Mammary epithelial cell (primary cell): ENCODE measurements at places on chromosomes 4 and X. TPM values are rescaled to one million over a fixed set of nuclear protein-coding genes. Genes with fewer than 3 reads are reported as not detected.
A peak's percentile ranks its signal among the peaks of the same experiment; 100 is the strongest.

Gene SPANXB1
- total RNA-seq: not detected

Gene FGF2
- 17.3 TPM for total RNA-seq

GRCh38 chr4:42995343-42995944 lies 102.9 kb downstream of the GRXCR1 start:
- DNase-seq: peak; percentile 6

- no peak for DNase-seq
Observed at GRCh38 chr4:185774845-185775680, 36.9 kb downstream of the SORBS2 start.

DNA sequence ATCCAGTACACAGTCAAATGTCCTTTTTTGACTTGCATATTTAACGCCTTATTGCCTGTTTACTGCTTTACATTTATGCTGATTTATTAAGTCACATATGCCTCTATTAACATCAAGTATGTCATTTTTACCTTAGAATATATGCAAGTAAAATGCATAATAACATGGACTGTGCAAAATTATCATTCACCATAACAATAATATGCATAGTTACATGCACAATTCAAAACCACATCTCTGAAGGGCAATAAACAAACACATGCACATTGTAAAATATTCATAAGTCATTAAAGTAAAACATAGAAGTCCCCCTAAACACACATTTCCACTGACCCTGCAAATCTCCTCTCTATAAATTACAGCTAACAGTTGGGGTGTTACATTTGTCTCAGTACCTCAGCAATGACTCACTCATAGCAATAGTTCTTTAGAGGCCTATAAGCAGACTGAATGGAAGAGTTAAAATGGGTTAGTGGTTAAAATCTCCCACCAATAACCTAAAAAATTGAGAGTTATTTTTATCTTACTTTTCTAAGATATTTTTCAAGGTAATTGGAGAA lies 61.1 kb downstream of the ADAMTS3 start:
- DNase-seq: no peak
